ENCODE measurements at places on chromosomes 7 and 10.

- peak; percentile 61 for DNase-seq
Measured at GRCh38 chr10:102118867-102119266, 1.3 kb downstream of the LDB1 start.

DNA sequence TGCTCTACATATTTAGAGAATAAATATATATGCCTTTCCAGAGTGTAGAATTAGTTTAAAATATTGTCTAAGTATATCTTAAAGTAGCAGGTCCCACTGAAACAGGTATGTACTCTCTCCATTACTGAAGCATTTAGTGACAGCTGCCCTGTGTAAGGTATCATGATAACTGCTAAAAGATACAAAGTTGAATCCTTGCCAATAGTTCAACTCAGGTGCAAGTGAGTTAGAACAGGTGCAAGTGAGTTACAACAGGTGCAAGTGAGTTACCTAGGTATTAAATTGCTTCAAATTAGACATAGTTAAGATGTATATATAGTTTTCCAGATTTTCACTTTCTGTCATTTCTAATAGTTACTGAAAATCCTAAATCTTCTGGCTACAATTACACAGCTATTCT lies 119.1 kb downstream of the CNOT4 start:
- no peak for DNase-seq

GRCh38 chr10:48331436-48331835 lies 25.0 kb downstream of the MAPK8 start:
- peak; percentile 7 for DNase-seq

GRCh38 chr7:102129636-102130370 lies 156.9 kb upstream of the SH2B2 start:
- no peak for DNase-seq

GRCh38 chr10:31142026-31142425 lies 110.4 kb upstream of the ZNF438 start:
- no peak for DNase-seq

DNA sequence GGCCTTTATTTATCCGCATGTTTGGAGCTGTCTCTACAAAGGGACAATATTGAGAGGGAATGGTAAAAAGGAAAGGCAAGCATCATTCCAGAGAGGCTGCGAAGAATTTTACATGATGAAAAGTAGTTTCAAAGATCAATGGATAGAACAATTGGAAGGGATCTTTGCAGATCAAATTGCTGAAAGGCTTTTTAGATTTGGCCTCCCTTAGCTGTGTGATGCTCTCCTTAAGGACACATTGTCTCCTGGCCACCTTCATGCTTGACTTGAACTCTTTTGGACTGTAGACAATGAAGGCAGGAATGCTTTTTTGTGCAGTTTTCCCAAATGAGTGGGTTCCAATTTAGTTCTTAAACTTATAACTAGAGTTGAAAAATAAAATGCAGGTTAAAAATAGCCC lies 344.7 kb downstream of the ARL4A start:
- no peak for DNase-seq

GRCh38 chr7:105790996-105791395 lies 85.4 kb downstream of the ATXN7L1 start:
- no peak for DNase-seq

DNA sequence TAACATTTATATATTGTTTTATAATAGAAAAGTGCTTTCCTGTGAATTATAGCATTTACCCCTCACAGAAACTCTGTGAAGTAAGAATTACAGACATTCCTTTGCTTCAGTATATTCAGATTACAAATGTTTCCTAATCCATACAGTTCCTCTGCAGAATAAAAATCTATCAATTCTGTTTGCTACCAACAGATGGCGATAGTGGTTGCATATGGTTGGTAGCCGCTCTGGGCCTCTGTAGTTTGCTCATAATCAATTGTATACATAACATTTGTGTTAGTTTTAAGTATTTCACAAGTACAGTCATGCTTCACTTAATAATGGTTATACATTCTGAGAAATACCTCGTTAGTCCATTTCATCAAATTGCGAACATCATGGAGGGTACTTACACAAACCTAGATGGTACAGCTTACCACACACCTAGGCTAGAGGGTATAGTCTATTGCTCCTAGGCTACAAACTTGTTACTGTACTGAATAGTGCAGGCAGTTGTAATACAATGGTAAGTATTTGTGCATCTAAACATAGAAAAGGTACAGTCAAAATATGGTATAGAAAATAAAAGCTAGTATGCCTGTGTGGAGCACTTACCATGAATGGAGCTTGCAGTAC lies 94.4 kb upstream of the STEAP4 start:
- no peak for DNase-seq

DNA sequence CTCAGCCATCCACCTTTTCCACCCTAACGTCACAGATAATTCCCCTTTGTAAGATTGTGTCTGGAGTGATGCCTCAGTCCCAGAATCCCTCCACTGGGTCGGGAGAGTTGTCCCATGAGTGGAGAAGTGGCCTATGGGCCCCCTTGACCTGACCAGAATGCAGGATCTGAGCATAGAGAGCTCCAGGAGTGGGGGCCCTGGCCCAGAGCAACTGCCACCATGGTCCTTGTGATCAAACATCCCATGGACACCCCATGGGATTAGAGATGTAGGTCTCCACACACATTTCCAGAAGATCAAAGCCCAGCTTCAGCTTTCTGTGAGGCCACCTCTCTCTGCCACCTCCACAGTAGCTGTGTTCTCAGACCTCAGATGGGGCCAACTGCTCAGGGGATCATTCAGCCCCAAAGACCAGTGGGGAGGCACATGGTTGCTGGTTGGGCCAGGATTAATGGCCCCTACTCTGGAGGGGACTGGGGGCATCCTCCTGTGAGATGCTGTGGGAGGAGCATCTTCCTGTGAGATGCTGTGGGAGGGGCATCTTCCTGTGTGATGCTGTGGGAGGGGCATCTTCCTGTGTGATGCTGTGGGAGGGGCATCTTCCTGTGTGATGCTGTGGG lies 28.5 kb upstream of the DPYSL4 start:
- no peak for DNase-seq
